ENCODE measurements at places on chromosomes 6 and 20.

- peak; percentile 31 for DNase-seq
Measured at GRCh38 chr20:34907616-34908469, 31.4 kb downstream of the ACSS2 start.

GRCh38 chr6:161493576-161494118, 219.8 kb upstream of the AGPAT4 start:
- no peak for DNase-seq

GRCh38 chr6:148608199-148608951, 138.5 kb upstream of the UST start:
- DNase-seq = no peak

- DNase-seq = peak; percentile 58
Measured at GRCh38 chr20:46139266-46139889, 21.3 kb downstream of the CD40 start.

DNA sequence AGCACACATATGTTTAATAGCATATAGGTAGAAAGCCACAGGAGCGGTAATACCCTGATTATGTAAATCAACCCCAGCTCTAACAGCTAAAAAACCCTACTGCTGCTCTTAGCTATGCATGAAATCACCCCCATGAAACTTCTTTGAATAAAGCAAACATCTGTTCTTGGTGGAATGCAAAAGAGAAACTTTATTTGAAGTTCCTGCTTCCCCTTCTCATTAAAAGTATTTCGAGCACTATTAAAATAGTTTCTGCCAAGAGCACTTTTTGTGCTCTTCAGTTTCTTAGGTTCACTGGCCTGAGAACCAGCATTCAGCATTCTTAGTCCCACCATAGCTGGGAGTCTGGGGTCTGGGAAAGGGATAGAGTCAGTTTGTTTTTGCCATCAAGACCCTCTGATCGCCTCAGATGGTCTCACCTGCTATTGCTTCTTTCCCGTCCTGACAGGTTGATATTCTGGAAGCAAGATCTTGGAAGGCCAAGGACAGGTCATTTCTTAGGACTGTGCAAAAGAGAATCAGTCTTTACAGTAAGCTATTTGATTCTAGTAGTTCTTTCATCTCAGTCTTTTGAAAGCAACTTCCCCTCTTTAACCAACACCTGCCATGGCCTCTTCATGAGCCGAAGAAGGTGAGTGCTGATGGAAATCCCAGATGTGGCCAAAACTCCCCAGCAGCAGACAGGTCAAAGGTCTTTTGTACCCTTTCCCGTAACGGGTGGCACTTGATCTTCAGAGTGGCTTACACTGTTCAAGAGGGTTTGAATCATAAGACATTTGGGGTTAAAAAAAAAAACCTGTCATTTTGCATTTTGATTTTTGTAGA, 76.5 kb upstream of the TMEM170B start:
- no peak for DNase-seq

- DNase-seq = no peak
Measured at GRCh38 chr20:61279621-61280150, 27.6 kb downstream of the CDH4 start.

DNA sequence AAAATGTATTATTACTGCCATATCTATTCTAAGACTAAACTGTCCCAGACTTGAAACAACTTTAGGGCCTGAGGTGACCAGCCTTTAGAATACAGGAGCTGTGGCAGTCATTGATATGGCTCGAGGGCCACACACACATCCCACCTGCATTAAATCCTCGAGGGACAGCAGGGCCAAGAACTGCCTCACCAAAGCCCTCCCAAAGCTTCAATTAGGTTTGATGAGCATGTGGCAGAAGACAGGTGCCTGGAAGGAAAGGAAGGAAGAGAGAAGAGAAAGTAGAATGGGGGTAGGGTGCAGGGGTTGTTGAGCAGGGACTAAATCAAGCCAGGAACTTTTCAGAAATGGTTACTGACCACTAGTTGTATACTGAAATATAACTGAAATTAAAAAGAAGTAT, 115.0 kb downstream of the PDSS2 start:
- no peak for DNase-seq

- no peak for DNase-seq
Measured at GRCh38 chr6:80543151-80543550, 436.7 kb downstream of the BCKDHB start.

GRCh38 chr6:110755411-110755834, 59.8 kb downstream of the CDK19 start:
- no peak for DNase-seq

- no peak for DNase-seq
Measured at GRCh38 chr6:73624896-73625295, 28.9 kb downstream of the SLC17A5 start.

DNA sequence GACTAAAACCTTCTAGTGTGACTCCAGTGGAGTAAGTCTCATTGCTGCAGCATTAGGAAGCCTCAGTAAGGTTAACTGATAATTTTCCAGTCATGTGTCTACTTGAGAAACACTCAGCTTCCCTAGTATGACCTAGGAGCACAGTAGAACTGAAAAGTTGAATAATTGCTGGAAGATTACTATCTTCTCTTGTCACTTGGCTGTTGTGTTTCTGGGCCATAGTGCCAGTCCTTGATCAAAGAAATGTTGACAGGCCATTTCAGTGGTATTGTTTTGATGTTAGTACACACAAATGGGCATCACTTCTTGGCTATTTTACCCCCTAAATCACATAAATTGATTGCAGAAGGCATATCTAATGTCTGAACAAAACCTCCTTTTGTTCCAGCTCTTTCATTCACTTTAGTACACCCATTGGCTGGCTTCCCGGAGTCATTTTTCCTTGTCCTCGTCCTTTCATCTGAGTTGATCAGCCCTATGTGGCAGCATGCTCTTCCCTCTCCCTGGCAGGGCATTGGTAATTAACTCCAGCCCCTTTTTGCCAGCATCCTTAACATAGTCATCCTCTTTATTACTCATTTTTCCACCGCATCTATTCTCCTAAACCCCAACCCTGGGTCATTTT, 6.0 kb downstream of the ENPP3 start:
- DNase-seq = peak; percentile 89

DNA sequence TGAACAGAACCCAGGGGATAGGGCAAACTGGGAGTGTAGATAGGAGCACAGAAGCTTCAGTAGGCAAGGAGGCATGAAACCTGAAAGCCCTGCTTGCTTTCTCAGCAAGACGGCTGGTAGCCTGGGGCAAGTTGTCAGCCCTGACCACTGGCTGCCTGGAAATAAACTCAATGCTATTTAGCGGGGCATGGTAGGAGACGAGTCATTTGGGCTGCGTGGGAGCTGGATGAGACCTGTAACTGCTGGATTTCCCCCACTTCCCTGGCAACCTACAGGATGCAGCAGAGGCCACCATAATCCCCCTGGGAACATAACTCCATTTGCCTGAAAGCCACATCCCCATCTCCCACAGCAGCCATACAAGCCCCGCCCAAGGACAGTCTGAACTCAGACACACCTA, 332.6 kb upstream of the TBX18 start:
- no peak for DNase-seq

DNA sequence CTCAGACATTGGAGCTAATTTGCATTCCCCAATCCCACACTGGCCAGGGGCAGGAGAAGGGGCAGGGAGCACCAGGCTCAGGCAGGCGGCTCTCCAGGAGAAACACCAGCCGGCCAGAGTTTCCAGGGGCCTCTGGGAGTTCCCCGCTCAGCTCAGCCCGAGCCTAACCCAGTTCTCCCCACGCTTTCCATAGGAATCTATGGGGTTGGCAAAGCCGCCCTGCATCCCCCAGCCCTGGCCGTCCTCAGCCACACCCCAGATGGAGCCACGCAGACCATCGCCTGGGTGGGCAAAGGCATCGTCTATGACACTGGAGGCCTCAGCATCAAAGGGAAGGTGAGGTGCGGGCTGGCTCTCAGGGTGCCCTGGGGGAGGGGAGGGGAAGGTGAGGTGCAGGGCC, 8.2 kb downstream of the NPEPL1 start:
- no peak for DNase-seq

- peak; percentile 83 for DNase-seq
Measured at GRCh38 chr20:47400685-47401084, 44.2 kb upstream of the ZMYND8 start.

DNA sequence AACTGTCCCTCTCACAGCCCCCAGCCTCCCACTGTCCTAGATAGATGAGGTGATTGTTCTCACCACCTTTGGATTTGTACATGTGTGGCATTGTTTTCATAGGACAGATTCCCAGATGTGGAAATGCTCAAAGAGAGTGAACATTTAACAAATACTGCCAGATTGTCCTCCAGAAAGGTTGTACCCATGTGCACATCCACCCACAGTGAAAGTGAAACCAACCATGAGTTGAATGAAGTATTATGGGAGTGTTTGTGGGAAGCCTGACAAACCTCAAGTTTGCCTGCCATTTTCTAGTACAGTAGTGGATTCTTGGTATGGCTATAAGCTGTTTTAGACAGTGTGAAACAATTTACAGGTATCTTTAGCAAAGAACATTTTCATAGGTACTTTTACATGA, 42.7 kb downstream of the ANKRD6 start:
- no peak for DNase-seq

GRCh38 chr6:4849226-4850022, 73.2 kb downstream of the CDYL start:
- no peak for DNase-seq

DNA sequence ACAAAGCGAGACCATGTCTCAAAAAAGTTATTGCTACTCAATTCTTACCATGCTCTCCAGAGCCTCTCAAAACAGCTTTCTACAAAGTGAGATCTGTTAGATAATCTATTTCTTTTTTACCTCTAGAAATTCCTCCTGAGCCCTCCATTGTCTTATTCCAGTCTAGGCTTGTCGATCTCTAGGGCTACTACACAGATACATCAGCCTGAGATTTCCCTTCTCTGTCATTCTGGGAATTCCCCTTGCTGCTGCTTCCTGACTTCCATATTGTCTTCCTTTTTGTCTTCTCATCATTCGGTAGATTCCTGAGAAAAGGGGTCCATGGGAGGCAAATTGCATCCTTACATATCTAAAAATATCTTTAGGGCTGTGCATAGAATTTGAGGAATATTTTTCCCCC, 75.6 kb upstream of the GNRH2 start:
- DNase-seq = no peak

- DNase-seq = no peak
Measured at GRCh38 chr6:2855061-2855519, 13.4 kb upstream of the SERPINB1 start.

GRCh38 chr6:41895300-41896233, at the start of gene USP49:
Gene USP49 (minus strand): TSS chr6:41895375. CDS start chr6:41806983, 88,392 bp downstream.
- DNase-seq = peak; percentile 95

- no peak for DNase-seq
Measured at GRCh38 chr6:160378882-160379281, 30.7 kb downstream of the SLC22A3 start.

- no peak for DNase-seq
Measured at GRCh38 chr20:904039-904545, 12.0 kb downstream of the ANGPT4 start.

DNA sequence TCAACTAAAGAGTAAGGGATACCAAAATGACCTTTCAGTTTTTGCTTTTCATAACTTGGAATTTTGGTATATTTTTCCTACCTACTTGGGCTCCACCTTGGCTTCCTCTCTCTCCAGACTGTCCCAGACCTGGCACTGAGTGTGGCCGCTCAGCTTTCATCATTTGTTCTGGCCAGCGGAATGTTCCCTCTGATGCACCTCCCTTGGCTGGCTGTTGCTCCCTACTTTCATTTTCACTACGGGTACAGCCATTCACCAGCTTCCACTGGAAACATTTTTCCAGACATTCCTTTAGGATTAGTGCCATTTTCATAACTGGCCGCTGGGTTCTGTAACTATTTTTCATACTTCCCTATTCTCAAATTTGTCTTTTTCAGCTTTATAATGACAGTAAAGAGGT, 487.4 kb downstream of the TENT5A start:
- DNase-seq = no peak

DNA sequence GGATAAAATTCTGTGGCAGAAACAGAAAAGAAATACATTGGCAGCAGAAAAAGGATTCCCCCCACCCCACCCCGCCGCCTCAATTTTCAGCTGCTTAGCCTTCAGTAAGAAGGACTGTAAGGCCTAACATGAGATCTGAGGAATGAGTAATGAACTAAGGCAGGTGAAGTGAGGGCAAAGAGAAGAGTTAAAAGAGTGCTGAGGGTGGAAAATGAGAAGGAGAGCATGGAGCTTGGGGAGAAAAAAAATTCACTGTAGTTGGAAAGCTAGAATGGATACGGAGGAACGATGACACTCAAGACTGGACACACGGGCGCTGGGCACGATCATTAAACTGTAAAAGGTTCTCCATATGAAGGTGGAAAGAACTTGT, 14.6 kb downstream of the POM121L2 start:
- DNase-seq = no peak

DNA sequence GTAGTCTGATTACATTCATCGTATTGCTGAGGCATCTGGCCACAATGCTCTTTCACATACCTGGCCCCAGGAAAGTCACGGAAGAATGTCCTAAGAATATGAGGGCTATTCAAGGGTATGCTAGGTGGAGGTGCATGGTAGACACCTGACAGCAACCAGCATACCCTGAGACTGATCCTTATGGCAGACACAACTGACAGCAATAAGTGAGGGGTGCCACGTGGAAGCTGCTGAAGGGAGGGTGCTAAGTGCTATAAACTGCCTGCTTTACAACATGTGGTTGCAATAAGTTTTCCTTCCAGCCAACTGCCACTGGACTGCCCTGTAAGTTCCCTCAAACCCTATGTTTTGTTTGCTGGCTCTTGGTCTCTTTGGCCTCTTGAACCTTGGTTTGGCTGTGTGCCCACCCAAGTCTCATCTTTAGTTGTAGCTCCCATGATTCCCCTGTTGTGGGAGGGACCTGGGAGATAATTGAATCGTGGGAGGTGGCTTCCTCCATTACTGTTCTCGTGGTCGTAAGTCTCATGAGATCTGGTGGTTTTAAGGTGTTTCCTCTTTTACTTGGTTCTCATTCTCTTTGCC, 201.3 kb upstream of the MOCS1 start:
- no peak for DNase-seq

DNA sequence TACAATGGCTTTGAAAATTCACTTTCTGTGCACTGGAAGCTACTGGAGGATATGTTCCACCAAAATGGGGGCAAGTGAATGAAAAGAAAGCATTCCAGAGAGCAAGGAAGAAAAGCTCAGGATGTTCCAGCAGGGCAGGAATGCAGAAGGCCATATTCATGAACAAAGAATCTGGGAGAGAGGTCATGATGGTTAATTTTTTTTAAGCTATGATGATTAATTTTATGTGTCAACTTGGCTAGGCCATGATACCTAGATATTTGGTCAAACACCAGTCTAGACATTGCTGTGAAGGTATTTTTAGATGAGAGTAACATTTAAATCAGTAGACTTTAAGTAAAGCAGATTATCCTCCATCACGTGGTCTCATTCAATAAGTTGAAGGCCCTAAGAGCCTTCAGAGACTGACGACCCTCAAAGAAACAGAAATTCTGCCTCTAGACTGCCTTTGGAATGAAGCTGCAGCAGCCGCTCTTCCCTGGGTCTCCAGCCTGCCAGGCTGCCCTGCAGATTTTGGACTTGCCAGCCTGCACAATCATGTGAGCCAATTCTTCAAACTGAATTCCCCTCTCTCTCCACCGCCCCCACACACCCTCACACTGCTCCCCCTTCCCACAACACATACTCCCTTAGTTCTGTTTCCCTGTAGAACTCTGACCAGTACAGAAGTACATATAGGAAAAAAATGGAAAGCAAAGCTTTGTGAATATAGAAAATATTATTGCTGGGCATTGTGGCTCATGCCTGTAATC, 20.1 kb upstream of the GCM1 start:
- DNase-seq = no peak

Data from testis (tissue), 5 donors.